ENCODE measurements at places on chromosomes 4 and X.

DNA sequence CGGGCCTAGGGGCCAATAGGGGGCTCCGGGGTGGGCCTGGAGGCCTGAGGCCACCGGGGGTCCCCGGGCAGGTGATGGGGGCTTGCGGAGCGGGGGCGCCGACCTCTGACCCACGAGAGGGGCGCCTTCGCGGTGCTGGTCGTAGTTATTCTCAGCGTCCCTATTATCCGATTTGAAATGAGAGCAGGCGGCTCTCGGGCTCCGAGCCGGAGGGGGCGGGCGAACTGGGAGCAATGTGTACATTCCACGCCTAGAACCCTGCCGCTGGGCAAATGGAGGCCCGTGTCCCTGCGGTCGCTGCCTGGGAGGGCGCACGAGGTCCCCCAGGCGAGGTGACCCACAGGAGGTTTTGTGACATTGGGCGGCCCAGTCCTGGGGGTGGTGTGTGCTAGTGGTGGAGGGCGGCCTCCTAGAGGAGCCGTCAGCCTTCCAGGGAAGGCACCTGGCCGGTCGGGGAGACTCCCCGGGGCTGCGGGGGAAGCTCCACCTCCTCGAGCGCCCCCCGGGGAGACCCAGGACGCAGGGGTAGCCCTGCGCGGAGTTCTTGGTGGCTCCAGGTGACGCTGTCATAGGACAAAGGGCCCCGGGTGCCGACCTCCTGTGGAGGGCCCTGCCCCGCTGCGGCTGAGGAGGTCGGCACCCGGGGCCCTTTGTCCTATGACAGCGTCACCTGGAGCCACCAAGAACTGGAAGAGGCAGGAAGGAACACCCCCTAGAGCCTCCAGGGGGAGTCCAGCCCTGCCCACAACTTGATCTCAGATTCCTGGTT is 102.6 kb upstream of the PRKX start:
- DNase-seq = no peak

DNA sequence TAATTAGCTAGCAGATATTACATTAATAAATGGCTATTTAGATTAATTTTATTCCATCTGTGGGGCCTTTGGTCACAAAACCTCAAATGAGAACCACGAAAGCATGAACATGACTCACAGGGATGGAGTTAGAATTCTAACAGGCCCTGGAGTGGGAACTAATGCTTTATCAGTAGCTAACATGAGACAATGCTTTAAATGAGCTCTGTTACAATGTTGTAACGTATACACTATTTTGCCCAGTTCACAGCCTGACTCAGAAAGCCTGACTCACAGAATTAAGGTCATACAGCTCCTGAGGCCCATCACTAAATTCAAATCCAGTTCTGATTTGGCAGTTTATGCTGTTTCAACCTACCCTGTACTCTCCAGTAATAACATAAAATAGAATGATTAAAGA is 23.2 kb downstream of the VEGFC start:
- peak; percentile 87 for DNase-seq

GRCh38 chrX:139121616-139122286 is 408.8 kb upstream of the F9 start:
- DNase-seq = no peak

DNA sequence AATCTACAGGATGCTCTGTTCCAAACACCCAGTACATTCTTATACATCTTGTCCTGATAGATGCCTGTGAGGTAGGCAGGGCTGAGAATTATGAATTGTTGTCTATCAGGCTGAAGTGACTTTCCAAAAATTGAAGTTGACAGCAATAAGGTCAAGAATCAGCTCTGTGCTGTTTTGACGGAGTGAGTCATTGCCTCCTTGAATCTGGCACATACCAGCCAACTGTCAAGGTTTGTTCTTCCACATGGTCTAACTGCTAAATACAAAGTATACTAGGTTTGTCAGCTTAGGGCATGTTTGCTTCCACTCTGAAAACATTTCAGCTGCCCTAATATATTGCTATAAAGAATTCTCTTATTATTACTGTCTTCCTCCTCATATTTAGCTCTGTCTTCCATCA is 32.3 kb downstream of the SH3RF1 start:
- no peak for DNase-seq

DNA sequence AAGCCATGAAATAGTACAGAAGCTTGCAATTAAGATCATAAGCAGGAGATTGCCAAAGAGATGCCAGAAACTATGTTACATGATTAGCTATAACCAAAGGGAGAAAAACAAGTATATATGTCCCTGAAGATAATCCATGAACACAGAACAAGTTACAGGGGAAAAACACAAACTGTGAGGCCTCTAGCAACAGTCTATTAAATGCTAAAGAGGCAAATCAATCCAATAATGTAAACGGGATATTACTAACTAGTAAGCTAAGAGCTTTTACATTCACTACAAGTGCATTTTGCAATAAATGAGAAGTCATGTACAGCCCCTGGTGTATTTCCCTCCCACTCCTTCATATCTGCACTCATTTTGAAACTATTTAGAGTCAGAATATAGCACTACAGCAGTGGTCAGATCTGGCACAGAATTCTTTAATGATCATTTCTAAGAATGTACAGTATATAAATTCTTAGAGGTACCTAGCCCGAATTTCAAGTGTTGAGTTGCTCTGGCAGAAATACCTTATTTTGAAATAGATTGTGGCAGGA is 449.8 kb upstream of the SMIM31 start:
- DNase-seq = no peak

- DNase-seq = no peak
Measured at GRCh38 chr4:172819353-172819752, 349.3 kb upstream of the GALNT7 start.

All from AG09309 (cell line).